ENCODE measurements at places on chromosomes 1 and 21.

- DNase-seq, result no peak
These were observed 27.7 kb downstream of the IQGAP3 start for GRCh38 chr1:156544592-156545102.

- no peak for DNase-seq
These were observed 92.1 kb downstream of the SYF2 start for GRCh38 chr1:25140073-25140797.

GRCh38 chr1:5962265-5963105 lies 29.7 kb downstream of the NPHP4 start:
- DNase-seq, result no peak

GRCh38 chr1:200483491-200484143 lies 73.8 kb upstream of the ZNF281 start:
- peak; percentile 54 for DNase-seq

DNA sequence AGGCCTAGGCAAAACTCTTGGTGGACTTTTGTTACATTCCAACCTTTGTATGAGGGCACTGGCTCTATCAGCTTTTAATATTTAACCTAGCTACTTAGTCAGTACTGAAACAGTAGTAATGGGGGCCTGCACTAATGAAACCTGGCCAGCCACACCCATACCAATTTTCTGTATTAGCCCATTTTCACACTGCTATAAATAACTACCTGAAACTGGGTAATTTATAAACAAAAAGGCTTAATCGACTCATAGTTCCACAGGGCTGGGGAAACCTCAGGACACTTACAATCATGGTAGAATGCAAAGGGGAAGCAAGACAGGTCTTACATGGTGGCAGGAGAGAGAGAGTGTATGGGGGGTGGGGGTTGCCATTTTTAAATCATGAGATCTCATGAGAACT lies 245.7 kb upstream of the RGS18 start:
- DNase-seq, result no peak

DNA sequence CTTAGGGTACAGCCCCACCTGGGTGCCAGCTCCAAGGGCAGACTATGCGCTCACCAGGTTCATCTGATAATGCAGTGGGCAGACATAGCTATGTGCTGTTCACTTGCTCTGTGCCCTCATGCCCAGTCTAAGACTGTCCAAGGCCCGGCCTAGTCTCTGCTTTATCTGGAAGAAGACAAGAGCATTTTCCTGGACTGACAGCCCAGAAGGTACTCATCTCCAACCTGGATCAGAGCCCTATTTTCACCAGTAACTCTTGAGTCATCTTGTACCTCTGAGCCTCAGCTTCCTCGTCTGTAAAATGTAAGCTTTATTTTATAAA lies 28.5 kb upstream of the LRRC8C start:
- DNase-seq, result no peak

All from activated CD4-positive, CD25-positive, alpha-beta regulatory T cell treated with anti-CD3 and anti-CD28 coated beads, Interleukin-2, amount 50 U/mL, for 72 hours (primary cell).